ENCODE measurements at places on chromosomes 3 and 15. TPM values are rescaled to one million over a fixed set of nuclear protein-coding genes. Genes with fewer than 3 reads are reported as not detected.

CCR9 gene
- not detected for total RNA-seq

CYP19A1 gene
- 0.33 TPM for total RNA-seq

GOLGA8M gene
- 1.9 TPM for total RNA-seq

FBLN2 gene
- 122 TPM for total RNA-seq

CNTN4 gene
- total RNA-seq, result 98.5 TPM

HYAL1 gene
- 1.1 TPM for total RNA-seq

GOLGA6A gene
- total RNA-seq, result 0.49 TPM

RHCG gene
- 1.0 TPM for total RNA-seq

PTPRG gene
- total RNA-seq, result 141 TPM

TNFAIP8L3 gene
- 1.4 TPM for total RNA-seq

CATSPER2 gene
- 5.7 TPM for total RNA-seq

ISLR2 gene
- 50.0 TPM for total RNA-seq

DAZL gene
- total RNA-seq, result not detected

SLC28A1 gene
- total RNA-seq, result 0.16 TPM

AHSG gene
- total RNA-seq, result not detected

C3orf49 gene
- total RNA-seq, result not detected

ABHD17C gene
- total RNA-seq, result 9.6 TPM

GMNC gene
- 3.4 TPM for total RNA-seq

GXYLT2 gene
- 33.9 TPM for total RNA-seq

ACTRT3 gene
- total RNA-seq, result 2.6 TPM

MYL3 gene
- 11.8 TPM for total RNA-seq

C3orf22 gene
- not detected for total RNA-seq

PLA2G4E gene
- total RNA-seq, result 0.16 TPM

C3orf20 gene
- 0.22 TPM for total RNA-seq

Measured in camera-type eye (tissue), 1 donor.